Psoas muscle (tissue), 8 donors: ENCODE measurements at places on chromosomes 2 and 18. TPM values are rescaled to one million over a fixed set of nuclear protein-coding genes. Genes with fewer than 3 reads are reported as not detected.

- no peaks in the 10 kb centered on the region for H3K27me3 ChIP-seq
- H3K36me3 ChIP-seq, result no peaks in the 10 kb centered on the region
- no peak overlapping the region for H3K27ac ChIP-seq
- H3K4me1 ChIP-seq, result no peaks in the 10 kb centered on the region
- H3K4me3 ChIP-seq, result no peak overlapping the region
Measured at GRCh38 chr18:73235921-73236320, 368.1 kb upstream of the NETO1 start.

DNA sequence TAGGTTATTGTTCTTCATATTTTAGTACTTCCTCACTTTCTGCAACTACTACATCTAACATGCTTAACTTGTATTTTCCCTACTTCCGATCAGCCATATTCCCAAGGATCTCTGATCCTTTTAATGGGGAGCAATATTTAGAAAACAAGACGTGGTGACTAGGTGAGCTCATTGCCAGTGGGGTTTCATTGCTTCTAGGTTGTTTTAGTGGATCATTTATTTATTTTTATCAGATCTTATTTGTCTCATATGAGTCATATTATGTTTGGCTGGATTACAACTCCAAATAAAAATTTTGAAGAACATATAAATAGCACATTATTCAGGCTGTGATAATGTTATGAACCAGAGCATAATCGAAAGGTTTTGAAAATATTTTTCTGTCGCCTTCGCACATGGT is 480.9 kb upstream of the TMEFF2 start:
- DNase-seq, result no peak
- H3K4me3 ChIP-seq, result no peak overlapping the region
- no peaks in the 10 kb centered on the region for H3K36me3 ChIP-seq

- DNase-seq, result no peak
- no peak overlapping the region for H3K27ac ChIP-seq
- H3K4me1 ChIP-seq, result no peaks in the 10 kb centered on the region
- H3K27me3 ChIP-seq, result no peaks in the 10 kb centered on the region
Measured at GRCh38 chr18:22921772-22922171, 11.4 kb upstream of the RBBP8 start.

DNA sequence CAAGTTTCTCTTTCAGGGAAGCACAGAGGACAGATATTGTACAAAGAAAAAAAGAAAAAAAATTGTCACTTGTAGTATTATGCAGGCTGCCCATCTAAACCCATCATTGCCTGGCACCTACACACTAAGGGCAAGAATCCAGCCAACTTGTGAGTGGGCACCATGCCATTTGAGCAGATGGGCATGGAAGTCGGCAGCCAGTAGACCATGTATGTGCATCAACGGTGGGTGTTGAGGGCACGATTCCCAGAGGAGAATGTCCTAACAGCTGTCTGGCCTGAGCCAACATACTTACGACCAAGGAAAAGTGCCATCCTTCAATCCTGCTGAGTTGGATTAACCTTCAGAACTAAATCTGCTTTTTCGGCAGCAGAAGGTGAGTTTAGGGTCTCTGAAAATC is 63.9 kb downstream of the ARHGAP15 start:
- H3K4me3 ChIP-seq, result no peak overlapping the region
- DNase-seq, result peak; percentile 9
- no peaks in the 10 kb centered on the region for H3K36me3 ChIP-seq

GRCh38 chr18:62651276-62652056 is 63.9 kb upstream of the PHLPP1 start:
- no peak overlapping the region for H3K27ac ChIP-seq
- H3K36me3 ChIP-seq, result no peaks in the 10 kb centered on the region
- no peaks in the 10 kb centered on the region for H3K4me1 ChIP-seq
- DNase-seq, result no peak

DNA sequence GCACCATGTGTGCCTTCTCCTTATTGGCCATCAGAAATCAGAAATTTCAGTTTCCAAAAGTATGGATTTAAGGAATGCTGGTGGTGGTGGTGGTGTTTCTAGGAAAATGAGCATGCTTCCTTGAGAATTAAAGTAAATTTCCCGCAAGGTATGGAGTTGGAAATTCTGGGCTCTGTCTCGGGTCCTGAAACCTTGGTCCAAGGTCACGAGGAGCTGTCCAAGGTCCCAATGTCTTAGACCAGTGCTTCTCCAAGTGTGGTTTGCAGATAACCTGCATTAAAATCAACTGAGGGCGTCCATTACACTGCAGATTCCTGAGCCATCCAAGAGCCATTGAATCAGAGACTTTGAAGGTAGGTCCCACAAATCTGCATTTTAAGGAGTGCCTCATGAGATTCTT is 210.9 kb upstream of the PKDCC start:
- no peaks in the 10 kb centered on the region for H3K27me3 ChIP-seq
- no peak overlapping the region for H3K27ac ChIP-seq
- H3K4me1 ChIP-seq, result peaks cover 6% of the 10 kb centered on the region

DNA sequence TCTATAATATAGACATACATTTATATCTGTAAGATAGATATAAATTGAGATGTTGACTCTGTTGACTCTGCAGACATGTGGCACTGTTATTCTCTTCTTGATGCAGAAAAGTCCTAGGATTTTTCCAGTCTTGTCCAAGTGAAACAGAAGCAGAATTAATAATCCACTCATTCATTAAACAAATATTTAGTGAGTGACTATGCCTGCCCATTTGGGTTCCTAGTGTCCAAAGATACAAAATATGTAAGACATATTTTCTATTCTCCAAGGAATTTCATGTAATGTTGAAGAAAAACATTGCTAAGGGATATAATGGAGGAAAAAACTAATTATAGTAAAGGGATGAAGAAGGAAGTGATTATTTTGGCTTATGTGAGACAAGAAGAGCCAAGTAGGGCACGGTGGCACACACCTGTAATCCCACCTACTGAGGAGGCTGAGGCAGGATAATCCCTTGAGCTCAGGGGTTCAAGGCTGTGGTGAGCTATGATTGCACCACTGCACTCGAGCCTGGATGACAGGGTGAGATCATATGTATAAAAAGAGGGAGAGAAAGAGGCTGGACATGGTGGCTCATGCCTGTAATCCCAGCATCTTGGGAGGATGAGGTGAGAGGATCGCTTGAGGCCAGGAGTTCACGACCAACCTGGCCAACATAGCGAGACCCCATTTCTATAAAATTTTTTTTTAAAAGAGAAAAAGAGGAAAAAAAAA is 19.9 kb upstream of the PLEKHH2 start:
- DNase-seq, result no peak
- no peak overlapping the region for H3K27ac ChIP-seq
- H3K27me3 ChIP-seq, result no peaks in the 10 kb centered on the region
- no peaks in the 10 kb centered on the region for H3K4me1 ChIP-seq
- no peaks in the 10 kb centered on the region for H3K36me3 ChIP-seq
- H3K4me3 ChIP-seq, result no peak overlapping the region

- no peaks in the 10 kb centered on the region for H3K27me3 ChIP-seq
- DNase-seq, result no peak
Measured at GRCh38 chr2:207459990-207460757, 69.6 kb upstream of the CREB1 start.

DNA sequence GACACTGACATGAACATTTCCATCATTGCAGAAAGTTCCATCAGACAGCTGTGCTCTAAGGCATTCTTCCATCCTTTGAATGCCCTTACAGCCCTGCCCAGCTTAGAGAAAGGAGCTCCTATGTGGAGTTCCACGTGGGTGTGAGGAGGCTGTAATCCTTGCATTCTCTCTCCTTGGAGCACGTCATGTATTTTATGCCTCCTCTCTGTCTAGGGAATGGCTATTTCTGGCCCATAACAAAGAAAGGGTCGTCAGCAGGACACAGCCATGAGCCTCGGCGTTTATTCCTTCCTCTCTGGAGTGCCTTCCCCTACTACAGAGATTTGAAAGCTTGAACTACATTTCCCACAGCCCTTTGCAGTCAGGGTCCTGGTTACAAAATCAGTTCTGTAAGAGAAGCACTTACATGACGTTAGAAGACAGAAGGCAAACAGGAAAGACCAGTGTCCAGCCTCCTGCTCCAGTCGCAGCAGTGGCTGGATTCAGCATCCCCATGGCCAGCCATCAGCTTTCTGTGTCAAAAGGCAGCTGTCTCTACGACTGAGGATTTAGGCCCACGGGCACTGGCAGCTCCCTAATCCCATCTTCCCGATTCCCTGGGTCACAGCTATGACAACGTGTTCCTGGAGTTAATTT is 234.9 kb downstream of the TFCP2L1 start:
- H3K27ac ChIP-seq, result no peak overlapping the region
- no peaks in the 10 kb centered on the region for H3K27me3 ChIP-seq
- no peaks in the 10 kb centered on the region for H3K4me1 ChIP-seq
- H3K4me3 ChIP-seq, result no peak overlapping the region
- DNase-seq, result no peak
- no peaks in the 10 kb centered on the region for H3K36me3 ChIP-seq

DNA sequence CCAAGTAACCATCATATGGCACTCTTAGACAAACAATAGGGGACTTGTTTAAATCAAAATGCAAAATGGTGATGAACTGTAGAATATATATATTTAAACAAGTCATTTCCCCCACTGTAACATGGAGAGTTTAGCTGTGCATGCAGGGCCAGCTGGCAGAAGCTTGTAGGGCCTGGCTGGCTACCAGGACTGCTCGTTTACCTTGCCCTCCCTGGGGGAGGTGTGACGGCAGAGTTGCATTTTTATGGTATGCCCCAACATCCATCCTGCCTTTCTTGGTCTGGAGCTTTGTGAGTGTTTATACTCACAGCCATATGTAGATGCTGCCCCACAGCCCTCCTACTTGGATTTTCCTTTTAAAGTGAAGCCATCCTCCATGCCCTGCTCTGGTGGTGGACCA is 101.7 kb upstream of the ZFP36L2 start:
- H3K27me3 ChIP-seq, result no peaks in the 10 kb centered on the region
- H3K4me1 ChIP-seq, result peaks cover 72% of the 10 kb centered on the region
- no peak for DNase-seq
- no peaks in the 10 kb centered on the region for H3K36me3 ChIP-seq

DNA sequence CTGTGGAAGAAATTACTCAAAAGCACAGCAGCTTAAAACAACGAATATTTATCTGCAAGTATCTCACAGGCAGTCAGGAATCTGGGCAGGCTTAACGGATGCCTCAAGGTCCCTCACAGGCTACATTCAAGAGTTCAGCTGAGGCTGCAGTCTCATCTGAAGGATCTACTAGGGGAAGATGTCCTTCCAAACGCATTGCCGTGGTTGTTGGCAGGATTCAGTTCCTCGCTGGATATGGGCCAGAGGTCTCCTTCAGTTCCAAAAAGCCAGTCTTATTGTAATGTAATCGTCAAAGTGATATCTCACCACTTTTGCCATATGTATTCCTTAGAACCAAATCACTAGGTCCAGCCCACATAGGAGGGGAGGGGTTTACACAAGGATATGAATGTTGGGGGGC is 98.2 kb upstream of the EPAS1 start:
- H3K36me3 ChIP-seq, result no peaks in the 10 kb centered on the region
- DNase-seq, result no peak

DNA sequence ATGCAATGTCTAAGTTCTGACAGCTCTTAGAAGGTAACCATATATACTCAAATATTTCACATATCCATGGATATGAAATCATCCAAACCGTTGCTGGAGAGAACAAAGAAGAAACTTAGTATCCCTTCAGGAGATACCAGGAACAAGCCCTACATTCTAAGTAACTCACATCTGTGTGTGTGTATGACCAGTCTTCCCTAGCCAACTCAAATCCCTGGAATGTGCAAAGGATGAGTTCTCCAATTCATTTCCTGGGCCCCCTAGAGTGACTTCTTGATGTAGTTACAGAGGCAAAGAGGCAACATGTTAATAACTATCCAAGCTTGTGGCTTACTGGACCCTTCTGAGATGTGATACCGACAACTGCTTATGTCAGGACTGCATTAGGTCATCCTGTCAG is 20.1 kb downstream of the TPGS2 start:
- no peak overlapping the region for H3K27ac ChIP-seq
- H3K4me3 ChIP-seq, result no peak overlapping the region
- DNase-seq, result no peak
- H3K27me3 ChIP-seq, result no peaks in the 10 kb centered on the region
- H3K4me1 ChIP-seq, result no peaks in the 10 kb centered on the region

GRCh38 chr2:146246736-146247523 is 1597.9 kb upstream of the ACVR2A start:
- no peak for DNase-seq
- no peaks in the 10 kb centered on the region for H3K4me1 ChIP-seq
- H3K4me3 ChIP-seq, result no peak overlapping the region
- H3K27me3 ChIP-seq, result no peaks in the 10 kb centered on the region
- no peaks in the 10 kb centered on the region for H3K36me3 ChIP-seq
- no peak overlapping the region for H3K27ac ChIP-seq

DNA sequence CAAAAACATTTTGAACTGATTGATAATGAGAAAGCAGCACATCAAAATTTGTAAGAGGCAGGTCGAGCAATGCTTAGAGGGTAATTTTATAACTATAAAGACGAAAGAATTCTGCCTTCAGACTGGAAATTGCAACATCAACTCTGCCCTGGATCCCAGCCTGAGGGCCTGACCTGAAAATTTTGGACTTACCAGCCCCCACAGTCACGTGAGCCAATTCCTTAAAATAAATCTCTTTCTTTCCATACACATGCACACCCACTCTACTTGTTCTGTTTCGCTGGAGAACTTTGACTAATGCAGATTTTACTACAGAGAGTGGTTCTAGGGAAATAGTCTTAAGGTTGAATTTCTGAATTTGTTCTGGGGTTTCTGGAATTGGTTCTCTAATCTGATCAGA is 14.6 kb upstream of the ACOXL start:
- H3K36me3 ChIP-seq, result no peaks in the 10 kb centered on the region
- no peak overlapping the region for H3K27ac ChIP-seq
- no peaks in the 10 kb centered on the region for H3K4me1 ChIP-seq
- no peak overlapping the region for H3K4me3 ChIP-seq

DNA sequence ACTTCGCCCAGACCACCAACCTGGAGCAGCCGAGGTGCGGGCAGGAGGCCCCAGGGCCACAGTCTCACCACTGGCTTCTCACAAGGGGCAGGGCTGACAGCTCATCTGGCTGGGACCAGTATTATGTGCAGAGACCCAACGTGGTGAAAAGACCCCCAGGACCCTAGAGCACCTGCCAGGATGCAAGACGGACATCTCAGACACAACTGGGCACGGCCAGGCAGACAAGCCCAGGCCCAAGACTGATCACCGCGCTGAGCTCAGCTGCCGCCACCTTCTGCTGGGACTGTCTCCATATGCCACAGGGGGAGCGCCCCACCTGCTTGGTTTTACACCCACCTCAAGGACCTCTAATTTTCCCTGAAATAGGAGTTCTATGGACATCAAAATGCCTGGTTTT is 23.2 kb downstream of the HDAC4 start:
- DNase-seq, result peak; percentile 28
- H3K4me3 ChIP-seq, result no peak overlapping the region
- H3K4me1 ChIP-seq, result peaks cover 5% of the 10 kb centered on the region
- no peaks in the 10 kb centered on the region for H3K36me3 ChIP-seq

GRCh38 chr18:43393174-43393573 is 115.9 kb upstream of the SYT4 start:
- no peak for DNase-seq
- H3K27ac ChIP-seq, result no peak overlapping the region
- H3K4me3 ChIP-seq, result no peak overlapping the region
- no peaks in the 10 kb centered on the region for H3K36me3 ChIP-seq

The CYP1B1 gene
- 53.1 TPM for total RNA-seq

The C2orf81 gene
- total RNA-seq, result 0.15 TPM

The CNTNAP5 gene
- not detected for total RNA-seq

The DSG4 gene
- total RNA-seq, result not detected

The MAP3K19 gene
- not detected for total RNA-seq
